ENCODE measurements at places on chromosomes 2 and 18.

DNA sequence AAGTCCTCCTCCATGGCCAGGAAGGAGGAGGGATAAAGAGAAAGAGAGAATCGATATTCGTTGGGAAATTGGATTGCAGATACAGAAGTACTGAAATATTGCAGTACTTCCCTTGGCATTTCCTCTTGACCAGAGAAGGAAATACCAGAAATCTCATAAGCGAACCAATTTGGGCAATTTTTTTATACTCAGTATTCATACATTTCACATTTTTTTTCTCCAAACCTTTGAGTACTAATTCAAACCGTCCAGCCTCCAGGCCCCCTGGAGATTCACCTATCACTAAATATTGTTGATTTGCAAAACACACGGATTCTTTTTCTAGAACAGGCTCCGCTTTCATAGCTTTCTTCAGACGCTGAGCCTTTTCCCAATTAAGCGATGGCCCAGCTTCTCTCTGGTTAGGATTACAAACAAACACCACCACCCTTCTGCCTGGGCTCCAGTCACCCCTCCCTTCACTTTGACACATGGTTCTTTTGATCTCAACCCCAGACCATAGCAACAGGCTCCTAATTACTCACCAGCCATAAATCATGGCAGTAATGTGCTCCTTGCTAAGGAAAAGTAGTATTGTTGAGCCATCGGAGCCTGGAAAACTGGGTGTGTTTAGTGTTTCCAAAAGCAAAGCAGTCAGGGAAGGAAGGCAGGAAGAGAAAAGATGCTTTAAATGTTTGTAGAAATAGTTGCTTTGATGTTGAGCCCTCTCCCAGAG is 138.4 kb upstream of the CCDC68 start:
- no peak for DNase-seq

DNA sequence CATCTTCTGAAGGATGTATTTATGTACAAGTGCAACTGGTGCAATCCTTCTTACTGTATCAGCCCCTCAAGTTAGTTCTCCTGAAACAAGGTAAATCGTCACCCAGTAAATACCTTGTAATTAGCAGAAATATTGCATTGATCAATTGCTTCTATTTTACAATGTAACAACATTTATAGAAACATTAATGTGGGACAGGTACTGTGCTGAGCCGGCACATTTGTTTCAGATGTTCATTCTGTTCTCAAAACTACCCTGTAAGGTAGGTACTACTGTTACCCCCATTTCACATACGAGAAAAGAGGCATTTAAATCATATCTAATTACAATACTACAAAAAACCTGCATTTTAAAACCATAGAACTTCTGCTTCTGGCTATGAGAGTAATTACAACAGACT is 19.5 kb downstream of the RTN4 start:
- DNase-seq = no peak

GRCh38 chr2:37418956-37419355 is 74.5 kb downstream of the QPCT start:
- no peak for DNase-seq

DNA sequence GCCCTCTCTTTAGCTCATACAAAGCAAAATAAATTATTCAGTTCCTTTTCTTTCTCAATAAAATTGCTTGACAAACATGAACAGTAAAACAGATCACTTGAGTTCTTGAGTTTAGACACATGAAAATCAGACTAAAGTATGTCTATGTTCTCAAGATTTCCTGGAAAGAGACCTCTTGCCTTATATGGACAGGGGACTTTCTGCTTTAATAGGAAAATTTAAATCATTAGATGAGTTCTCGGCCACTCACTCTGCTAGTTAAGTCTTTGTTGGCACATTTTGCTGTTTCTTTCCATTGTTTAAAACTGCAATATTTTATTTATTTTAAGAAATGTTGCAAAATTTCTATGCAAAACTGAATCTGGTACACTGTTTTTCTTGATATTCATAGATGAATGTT is 207.8 kb downstream of the RND3 start:
- DNase-seq = no peak

DNA sequence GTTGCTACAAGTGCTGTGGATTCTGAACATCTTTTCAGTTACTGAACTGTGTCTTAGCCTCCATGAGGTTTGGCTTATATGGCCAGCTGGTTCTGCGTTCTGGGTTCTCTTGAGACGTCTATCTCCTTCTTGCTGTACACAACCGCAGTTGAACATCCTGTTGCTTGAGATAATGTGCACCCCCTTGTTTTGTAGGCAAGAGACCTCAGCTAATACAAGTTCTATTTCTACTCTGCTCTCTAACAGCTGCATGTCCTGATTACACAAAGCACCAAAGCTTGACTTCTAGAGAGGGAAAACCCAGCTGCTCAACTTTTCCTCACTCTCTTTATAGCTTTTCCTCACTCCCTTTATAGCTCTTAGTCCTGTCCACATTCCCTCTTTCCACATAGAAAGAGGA is 176.0 kb downstream of the LTBP1 start:
- DNase-seq = no peak

GRCh38 chr2:128502200-128502599 is 183.5 kb upstream of the HS6ST1 start:
- DNase-seq = no peak

DNA sequence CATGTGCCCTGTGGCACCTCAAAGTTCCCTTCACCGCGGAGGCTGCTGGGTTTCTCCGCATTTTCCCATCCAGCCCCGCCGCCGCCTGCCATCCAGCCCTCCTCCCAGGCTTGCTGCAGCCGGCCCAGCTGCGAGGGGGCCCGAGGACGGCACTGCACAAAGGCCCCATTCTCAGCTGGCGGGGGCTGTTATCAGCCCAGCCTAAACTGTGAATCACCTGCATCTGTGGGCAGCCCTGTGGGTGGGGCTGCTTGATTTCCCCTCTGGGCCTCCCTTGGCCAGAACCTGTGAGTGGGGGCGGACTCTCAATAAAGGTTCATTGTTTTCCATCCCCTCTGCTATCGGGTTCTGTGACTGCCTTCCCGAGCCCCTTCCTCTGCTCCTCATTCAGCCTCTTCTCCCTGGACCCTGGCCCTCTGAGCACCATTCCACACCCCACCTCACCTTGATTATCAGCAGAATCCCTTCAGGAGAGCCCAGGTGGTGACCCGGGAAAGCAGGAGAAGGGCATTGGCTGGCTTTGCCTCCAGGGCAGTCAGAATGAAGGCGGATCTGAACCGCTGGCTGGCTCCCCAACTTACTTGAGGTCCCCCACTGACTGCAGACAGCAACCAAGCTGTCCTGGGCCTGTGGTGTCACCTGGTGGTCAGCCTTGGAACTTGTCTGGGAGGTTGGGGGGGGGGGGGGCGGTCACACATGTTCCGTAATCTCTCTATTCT is 204.5 kb downstream of the ZFP36L2 start:
- DNase-seq = no peak

DNA sequence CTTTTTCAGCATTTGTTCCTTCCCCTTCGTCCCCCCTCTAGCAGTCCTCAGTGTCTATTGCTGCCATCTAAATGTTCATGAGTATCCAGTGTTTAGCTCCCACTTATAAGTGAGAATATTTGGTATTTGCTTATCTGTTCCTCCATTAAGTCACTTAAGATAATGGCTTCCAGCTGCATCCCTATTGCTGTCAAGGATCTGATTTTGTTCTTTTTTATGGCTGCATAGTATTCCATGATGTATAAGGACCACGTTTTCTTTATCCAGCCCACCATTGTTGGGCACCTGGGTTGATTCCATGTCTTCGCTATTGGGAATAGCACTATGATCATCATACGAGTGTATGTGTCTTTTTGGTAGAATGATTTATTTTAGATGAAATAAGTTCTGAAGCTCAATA is 166.9 kb upstream of the NCK2 start:
- no peak for DNase-seq

DNA sequence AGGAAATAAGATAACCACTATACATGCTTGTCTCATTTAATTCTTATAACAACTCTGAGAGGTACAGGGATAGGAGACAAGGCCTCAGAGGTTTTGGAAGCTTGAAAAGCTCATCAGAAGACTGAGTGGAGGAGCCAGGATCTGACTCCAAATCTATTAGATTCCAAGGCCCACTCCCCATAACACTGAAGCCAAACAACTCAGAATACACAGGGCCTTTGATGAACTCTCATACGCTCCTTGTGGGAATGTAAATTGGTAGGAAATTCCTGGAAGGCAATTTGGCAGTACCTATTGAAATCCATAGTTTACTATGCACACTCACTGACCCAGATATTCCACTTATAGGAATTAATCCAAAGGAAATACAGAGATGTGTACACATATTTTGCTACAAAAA is 27.9 kb downstream of the WIPF1 start:
- DNase-seq = no peak

GRCh38 chr2:240358821-240359397 is 76.6 kb upstream of the GPC1 start:
- no peak for DNase-seq

- no peak for DNase-seq
Observed at GRCh38 chr2:128272601-128273468, 45.8 kb downstream of the HS6ST1 start.

GRCh38 chr2:106095478-106096298 is 98.4 kb downstream of the UXS1 start:
- DNase-seq = no peak
